ENCODE measurements at places on chromosomes 7 and 10.

- no peaks in the 10 kb centered on the region for H3K27me3 ChIP-seq
- no peak overlapping the region for H3K4me3 ChIP-seq
- DNase-seq, result no peak
Observed at GRCh38 chr10:86941426-86941825, 16.0 kb downstream of the MMRN2 start.

DNA sequence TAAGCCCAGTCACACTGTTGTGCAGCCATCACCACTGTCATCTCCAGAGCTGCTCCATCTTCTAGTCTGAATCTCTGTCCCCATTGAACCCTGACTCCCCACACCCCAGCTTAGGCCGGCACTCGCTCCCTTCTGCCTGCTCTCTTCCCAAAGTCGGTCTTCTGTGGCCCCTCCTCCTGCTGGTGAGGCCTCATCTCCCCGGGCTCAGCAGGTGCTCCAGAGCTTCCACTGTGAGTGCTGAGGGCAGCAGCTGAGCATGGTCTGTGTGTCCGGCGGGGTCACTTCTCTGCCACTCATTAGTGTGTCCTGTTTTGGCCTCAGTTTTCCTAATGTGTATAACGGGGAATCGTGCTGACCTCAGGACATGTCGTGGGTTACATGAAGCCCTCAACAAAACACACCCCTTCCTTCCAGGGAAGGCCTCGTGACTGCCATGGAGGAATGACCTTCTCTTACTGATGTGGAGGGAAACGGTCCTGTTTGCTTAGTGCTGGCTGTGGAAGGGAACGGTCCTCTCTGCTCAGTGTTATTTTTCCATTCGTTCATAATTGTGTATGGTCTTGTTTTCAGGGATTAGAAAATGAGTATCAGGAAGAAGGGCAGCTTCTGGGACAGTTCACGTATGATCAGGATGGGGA lies 4.3 kb upstream of the GET4 start:
- H3K27me3 ChIP-seq, result no peaks in the 10 kb centered on the region
- no peak for DNase-seq
- no peak overlapping the region for H3K27ac ChIP-seq
- peaks cover 2% of the 10 kb centered on the region for H3K4me1 ChIP-seq

- H3K36me3 ChIP-seq, result no peaks in the 10 kb centered on the region
- no peak overlapping the region for H3K27ac ChIP-seq
- DNase-seq, result no peak
- H3K27me3 ChIP-seq, result no peaks in the 10 kb centered on the region
Observed at GRCh38 chr10:85946713-85947326, 419.8 kb downstream of the GRID1 start.

- no peaks in the 10 kb centered on the region for H3K4me1 ChIP-seq
- H3K27me3 ChIP-seq, result no peaks in the 10 kb centered on the region
- H3K4me3 ChIP-seq, result no peak overlapping the region
- H3K36me3 ChIP-seq, result no peaks in the 10 kb centered on the region
Observed at GRCh38 chr7:48317360-48317759, 146.1 kb downstream of the ABCA13 start.
